ENCODE measurements at places on chromosomes 12 and 14.

GRCh38 chr12:184811-185575 is 29.0 kb downstream of the SLC6A12 start:
- DNase-seq: no peak
- no peak overlapping the region for H3K4me3 ChIP-seq
- H3K27ac ChIP-seq: no peak overlapping the region
- H3K36me3 ChIP-seq: no peaks in the 10 kb centered on the region

- no peak overlapping the region for H3K4me3 ChIP-seq
- no peaks in the 10 kb centered on the region for H3K36me3 ChIP-seq
- H3K27me3 ChIP-seq: no peaks in the 10 kb centered on the region
- H3K4me1 ChIP-seq: peaks cover 18% of the 10 kb centered on the region
- DNase-seq: no peak
- H3K27ac ChIP-seq: peak overlapping the region; percentile 30
Measured at GRCh38 chr14:77883131-77883846, 83.4 kb downstream of the ADCK1 start.

GRCh38 chr12:45726603-45727300 is 2.8 kb upstream of the ARID2 start:
- peak overlapping the region; percentile 96 for H3K27ac ChIP-seq
- no peaks in the 10 kb centered on the region for H3K27me3 ChIP-seq
- peak; percentile 20 for DNase-seq
- peak overlapping the region; percentile 88 for H3K4me3 ChIP-seq
- H3K36me3 ChIP-seq: no peaks in the 10 kb centered on the region

GRCh38 chr12:41439801-41440200 is 251.7 kb downstream of the PDZRN4 start:
- no peak overlapping the region for H3K4me3 ChIP-seq
- DNase-seq: no peak
- H3K36me3 ChIP-seq: no peaks in the 10 kb centered on the region
- no peak overlapping the region for H3K27ac ChIP-seq
- no peaks in the 10 kb centered on the region for H3K4me1 ChIP-seq
- H3K27me3 ChIP-seq: no peaks in the 10 kb centered on the region

DNA sequence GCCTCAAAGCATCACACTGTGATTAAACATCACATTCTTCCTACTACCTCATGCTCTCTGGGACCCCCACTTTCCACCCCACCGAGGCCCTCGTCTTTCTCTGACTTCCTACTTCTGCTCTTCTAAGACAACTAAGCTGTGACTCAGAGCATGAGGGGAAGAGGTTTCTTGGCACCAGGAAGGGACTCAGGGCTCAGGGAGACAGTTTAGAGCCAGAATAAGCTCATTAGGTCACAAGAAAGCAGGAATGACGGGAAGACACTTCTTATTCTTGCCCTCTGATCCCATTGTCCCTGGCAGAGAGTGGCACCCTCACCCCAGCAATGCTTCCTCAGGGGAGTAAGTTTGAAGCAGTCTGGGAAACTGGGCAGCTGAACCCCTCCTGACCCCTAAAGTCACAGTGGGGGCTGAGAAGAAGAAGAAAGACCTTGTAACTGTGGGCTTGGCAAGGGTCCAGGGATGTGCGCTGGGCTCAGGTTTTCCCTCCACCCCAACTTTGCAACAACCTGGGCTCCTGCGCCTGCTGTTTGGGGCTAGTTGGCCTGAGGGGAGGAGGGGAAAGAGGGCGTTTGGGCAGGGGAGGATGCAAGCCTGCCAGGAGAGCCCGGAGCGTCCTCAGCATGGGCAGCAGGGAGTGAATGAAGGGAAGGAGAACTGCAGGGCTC is 64.6 kb upstream of the ACTN1 start:
- DNase-seq: no peak
- H3K4me3 ChIP-seq: no peak overlapping the region
- no peaks in the 10 kb centered on the region for H3K36me3 ChIP-seq
- no peak overlapping the region for H3K27ac ChIP-seq

GRCh38 chr12:130357241-130357640 is 19.6 kb downstream of the PIWIL1 start:
- no peak for DNase-seq
- H3K27ac ChIP-seq: no peak overlapping the region
- no peaks in the 10 kb centered on the region for H3K36me3 ChIP-seq

GRCh38 chr14:56115334-56115870 is 2.8 kb upstream of the PELI2 start:
- no peaks in the 10 kb centered on the region for H3K36me3 ChIP-seq
- H3K27ac ChIP-seq: no peak overlapping the region
- no peak for DNase-seq
- peaks cover 6% of the 10 kb centered on the region for H3K27me3 ChIP-seq
- H3K4me1 ChIP-seq: peaks cover 3% of the 10 kb centered on the region

- H3K27ac ChIP-seq: no peak overlapping the region
- no peaks in the 10 kb centered on the region for H3K4me1 ChIP-seq
- H3K27me3 ChIP-seq: no peaks in the 10 kb centered on the region
- no peak overlapping the region for H3K4me3 ChIP-seq
- no peaks in the 10 kb centered on the region for H3K36me3 ChIP-seq
- no peak for DNase-seq
Measured at GRCh38 chr14:46840944-46841720, 189.6 kb upstream of the RPL10L start.

GRCh38 chr12:49344486-49345050 is 2.1 kb upstream of the DNAJC22 start:
- H3K27me3 ChIP-seq: peaks cover 72% of the 10 kb centered on the region
- no peak overlapping the region for H3K4me3 ChIP-seq
- H3K27ac ChIP-seq: no peak overlapping the region
- peaks cover 27% of the 10 kb centered on the region for H3K4me1 ChIP-seq

DNA sequence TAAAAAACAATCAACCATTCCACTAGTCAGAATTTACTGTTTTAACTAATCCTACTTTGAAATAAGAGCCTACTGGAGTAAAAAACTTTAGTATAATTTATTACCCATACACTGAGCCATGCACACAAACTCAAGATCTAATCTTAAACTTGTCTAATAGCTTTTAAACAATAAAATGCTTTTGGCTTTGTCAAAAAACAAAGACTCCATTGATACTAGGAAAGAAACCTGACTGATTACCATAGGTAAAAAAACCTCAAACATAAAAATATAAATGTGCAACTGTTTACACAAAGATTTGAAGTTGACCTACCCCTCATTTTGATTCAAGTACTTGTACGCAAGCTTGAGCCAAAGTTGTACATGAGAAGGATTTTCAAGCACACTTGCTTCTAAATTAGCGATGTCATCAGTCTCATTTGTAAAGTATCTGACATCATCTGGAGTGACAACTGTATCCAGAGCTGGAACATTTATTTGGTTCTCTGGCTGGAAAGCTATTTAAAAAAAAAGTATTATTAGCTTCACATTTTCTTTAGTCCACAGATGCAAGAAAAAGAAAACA is 36.1 kb downstream of the ZFC3H1 start:
- H3K36me3 ChIP-seq: peaks cover 12% of the 10 kb centered on the region
- H3K27ac ChIP-seq: no peak overlapping the region
- no peak overlapping the region for H3K4me3 ChIP-seq

- H3K4me3 ChIP-seq: no peak overlapping the region
- no peaks in the 10 kb centered on the region for H3K36me3 ChIP-seq
- DNase-seq: no peak
- H3K27me3 ChIP-seq: no peaks in the 10 kb centered on the region
- H3K27ac ChIP-seq: no peak overlapping the region
Measured at GRCh38 chr14:37573356-37573755, 21.7 kb downstream of the FOXA1 start.

- no peak overlapping the region for H3K27ac ChIP-seq
- H3K4me3 ChIP-seq: no peak overlapping the region
- H3K4me1 ChIP-seq: no peaks in the 10 kb centered on the region
- H3K27me3 ChIP-seq: no peaks in the 10 kb centered on the region
Measured at GRCh38 chr12:41242603-41243002, 54.5 kb downstream of the PDZRN4 start.

GRCh38 chr12:9756170-9756569 is 4.5 kb downstream of the CD69 start:
- no peaks in the 10 kb centered on the region for H3K36me3 ChIP-seq
- H3K27me3 ChIP-seq: no peaks in the 10 kb centered on the region
- no peaks in the 10 kb centered on the region for H3K4me1 ChIP-seq

DNA sequence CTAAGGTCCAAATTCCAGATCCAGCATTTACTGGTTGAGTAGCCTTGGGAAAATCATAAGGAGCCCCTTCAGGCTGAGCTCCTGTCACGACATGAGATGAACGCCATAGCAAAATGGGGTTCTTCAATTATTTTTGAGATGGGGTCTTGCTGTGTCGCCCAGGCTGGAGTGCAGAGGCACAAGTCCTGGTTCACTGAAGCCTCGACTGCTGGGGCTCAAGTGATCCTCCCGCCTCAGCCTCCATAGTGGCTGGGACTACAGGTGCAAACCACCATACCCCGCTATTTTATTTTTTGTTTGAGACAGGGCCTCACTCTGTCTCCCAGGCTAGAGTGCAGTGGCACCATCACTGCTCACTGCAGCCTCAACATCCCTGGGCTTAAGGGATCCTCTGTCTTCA is 25.7 kb upstream of the GPR68 start:
- peaks cover under 1% of the 10 kb centered on the region for H3K4me1 ChIP-seq
- DNase-seq: no peak
- H3K36me3 ChIP-seq: peaks cover 3% of the 10 kb centered on the region
- no peak overlapping the region for H3K27ac ChIP-seq
- no peak overlapping the region for H3K4me3 ChIP-seq
- H3K27me3 ChIP-seq: no peaks in the 10 kb centered on the region
